ENCODE measurements at places on chromosomes 1 and 21.

- no peak for DNase-seq
Observed at GRCh38 chr1:11997081-11997850, 17.0 kb downstream of the MFN2 start.

DNA sequence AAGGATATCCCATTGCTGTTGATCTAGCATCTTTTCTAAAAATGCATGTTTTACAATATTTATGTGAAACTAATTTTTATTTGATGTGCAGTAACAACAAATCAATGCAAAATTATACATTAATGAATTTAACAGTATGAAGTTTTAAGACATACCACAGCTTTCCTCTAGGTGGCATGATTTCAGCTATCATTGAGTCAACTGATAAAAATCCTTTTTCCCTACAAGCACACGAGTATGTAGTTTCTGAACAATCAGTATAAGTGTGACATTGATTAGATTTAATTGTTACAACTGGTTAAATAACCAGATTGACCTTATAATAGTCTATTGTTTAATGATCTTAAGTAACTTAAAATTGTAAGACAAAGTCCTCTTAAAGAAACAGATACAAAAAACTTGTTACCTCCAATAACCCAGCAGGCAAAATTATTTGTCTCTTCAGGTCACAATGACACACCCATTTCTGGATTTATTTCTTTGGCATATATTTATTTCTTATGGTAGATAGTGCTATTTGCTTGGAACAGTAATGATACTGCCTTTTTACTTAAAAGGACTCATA is 5.8 kb upstream of the TGFB2 start:
- DNase-seq = no peak

DNA sequence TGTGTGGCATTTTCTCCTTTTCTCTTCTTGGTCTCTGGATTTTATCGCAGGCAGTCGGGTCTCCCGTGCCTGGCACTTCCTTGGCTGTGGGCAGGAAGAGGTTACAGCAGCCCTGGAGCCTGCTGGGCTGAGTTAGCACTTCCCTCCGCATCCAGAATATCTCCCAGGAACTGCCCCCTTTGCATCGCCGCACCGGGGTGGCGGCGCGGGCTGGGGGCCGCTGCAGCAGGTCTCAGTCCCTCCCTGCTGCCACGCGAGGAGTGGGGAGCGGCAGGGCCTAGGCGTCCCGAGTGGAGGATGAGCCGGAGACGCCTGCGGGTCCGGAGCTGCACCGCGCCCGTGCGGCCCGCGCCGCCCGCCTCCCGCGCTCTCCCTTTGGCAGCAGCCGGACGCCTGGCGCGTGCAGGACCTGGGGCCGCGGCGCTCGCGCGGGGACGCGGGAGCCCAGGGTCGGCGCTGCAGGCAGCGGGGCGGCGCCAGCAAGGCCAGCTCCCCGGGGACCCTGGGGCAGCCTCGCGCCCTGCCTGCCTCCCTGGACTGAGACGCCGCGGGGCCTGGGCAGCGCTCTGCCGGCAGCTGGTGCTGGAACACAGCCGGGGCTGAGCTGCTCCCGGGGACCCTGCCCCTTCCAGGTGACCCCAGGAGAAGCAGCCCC is 192.8 kb downstream of the PRDM2 start:
- DNase-seq = no peak

DNA sequence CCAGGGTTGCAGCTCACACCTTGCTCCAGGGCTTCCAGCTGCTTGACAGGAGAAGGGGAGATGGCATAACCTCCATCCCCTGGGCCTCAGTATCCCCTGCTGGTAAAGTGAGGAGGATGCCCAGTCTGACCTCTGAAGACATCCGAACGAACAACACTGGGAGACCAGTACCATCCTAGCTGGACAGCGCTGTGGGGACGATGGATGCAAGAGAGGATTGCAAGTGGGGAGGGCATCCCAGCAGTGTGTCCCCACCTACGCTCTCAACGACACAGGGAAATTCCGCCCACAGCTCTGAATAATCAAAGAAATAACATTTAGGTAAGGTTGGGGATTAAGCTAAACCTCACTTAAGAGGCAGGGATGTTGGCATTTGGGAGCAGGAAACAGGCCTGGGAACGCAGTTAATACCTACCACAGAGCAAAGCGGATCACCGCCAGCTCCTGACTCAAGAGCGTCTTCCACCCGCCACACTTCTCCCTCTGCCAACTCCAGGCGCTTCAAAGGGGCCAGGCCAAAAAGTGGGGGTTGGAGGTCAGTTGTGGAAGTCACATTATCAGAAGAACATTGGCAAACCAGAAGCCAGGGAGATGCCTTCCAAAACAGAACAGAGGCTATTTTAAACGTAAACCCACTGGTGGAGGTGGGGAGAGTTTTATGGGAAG is 47.6 kb downstream of the SSBP3 start:
- DNase-seq = no peak

DNA sequence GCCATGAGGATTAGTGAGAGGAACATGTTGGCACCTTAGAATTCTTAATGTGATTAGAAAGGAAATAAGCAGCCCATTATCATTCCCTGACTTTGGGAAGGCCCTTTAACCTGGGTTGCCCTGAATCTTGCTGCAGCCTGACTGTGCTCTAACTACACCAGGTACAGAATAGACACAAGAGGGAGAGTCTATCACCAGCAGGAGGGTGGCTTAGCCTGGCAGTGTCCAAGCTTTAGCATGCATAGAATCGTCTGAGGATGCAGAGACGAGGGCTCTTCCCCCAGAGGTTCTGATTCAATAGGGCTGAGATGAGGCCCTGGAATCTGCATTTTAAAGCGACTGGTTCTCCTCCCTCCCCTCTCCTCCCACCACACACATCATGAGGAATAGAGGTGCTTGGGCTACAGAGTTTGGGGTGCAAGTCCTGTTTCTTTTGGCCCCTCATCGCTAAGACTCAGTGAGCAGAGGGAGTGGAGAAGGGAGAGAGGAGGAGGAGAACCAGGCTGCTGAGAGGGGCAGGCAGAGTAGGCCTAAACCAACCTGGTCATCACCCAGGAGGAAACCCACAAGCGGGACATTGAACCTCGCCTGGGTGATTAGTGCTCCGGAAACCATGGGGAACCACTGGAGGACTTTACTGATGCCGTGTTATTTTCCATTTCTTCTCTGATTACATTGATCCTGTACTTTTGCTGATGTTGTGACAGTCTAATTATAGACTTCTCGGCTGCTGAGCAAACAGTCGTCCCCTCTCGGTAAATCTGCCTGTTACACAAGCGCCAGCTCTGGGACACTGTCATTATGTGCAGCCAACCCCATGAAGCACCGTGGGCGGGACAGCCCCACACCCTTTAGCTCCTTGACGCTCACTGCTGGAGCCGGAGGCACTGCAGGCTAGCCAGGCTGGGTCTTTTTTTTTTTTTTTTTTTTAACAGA is 6.3 kb upstream of the TENT5C start:
- no peak for DNase-seq

DNA sequence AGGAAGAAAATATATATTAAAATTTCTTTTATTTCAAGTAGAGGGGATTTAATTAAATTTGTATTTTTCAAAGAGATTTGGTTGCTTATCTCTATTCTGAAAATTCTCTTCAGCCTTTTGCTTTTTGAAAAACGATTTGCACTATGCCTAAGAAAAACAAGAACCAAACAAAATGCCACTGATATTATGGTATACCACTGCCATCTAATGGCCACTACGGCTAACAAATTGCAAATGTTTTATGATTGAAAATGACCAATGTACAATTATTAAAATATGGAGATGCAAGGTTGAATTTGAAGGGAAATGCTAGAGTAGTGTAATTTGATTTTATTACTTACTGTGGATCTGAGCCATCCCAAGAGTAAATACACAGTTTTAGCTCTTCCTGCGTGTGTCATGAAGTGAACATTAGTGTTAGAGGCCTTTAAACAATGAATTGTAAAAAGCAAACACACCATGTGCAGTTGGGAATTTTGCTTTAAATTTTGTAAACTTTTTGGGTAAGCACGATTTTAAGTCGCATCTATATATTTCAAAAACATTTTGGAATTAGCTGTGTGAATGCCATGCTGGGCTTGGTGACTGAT is 137.4 kb upstream of the USP25 start:
- no peak for DNase-seq

- DNase-seq = no peak
Observed at GRCh38 chr1:76607717-76608116, 259.6 kb upstream of the ST6GALNAC5 start.
